ENCODE measurements at places on chromosomes 4 and X.
A peak's percentile ranks its signal among the peaks of the same experiment; 100 is the strongest.

GRCh38 chr4:127622621-127622920, 10.2 kb upstream of the INTU start:
- DNase-seq: no peak

DNA sequence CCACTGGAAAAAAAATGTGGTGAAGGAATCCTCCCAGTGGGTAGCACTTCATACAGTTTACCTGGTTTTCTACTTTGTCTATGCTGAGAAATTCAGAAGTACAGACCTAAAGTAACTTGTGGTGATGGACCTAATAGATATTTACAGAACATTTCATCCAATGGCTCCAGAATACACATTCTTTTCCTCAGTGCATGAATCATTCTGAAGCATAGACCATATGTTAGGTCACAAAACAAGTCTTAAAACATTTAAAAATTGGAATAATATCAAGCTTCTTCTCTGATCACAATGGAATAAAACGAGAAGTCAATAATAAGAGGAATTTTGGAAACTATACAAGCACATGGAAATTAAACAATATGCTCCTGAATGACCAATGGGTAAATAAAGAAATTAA, 450.1 kb upstream of the INTU start:
- no peak for DNase-seq

DNA sequence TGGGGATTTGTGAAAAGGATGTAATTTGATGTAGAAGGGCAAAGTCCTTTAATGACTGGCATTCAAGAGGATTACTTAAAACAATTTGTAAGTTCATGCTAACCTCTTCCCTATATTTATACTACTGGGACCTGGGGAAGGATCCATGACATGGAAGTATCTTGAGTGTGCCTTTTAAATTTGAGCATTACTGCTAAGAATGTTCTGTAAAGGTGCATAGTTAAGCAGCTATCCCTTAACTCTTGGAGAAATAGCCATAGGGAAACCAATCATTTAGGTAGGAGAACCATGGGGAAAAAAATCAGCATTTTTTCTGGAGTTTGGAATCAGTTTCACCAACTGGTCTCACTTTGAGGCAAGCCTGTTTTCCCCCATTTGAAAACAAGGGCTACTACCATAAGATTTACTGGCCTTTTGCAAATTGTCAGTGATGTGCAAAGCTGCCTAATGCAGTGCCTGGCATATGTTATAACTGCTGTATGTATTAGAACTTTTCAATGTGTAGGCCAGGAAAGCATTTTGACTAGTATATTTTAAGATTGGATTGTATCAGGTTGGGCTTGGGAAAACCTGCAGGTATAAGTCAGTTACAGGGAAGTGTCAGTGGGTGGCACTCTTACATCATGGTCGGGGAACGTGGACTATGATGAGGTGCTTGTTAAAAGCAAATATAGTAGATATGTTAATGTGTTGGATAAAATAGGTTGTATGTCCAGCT, 72.1 kb downstream of the PRSS12 start:
- DNase-seq: no peak

GRCh38 chr4:183658362-183659028, 490 bp downstream of the RWDD4 start:
- peak; percentile 9 for DNase-seq

GRCh38 chr4:10629394-10629793, 55.2 kb downstream of the CLNK start:
- DNase-seq: no peak

- no peak for DNase-seq
These were observed 9.2 kb upstream of the BGN start for GRCh38 chrX:153485396-153486080.

GRCh38 chrX:40329616-40330015, 231.9 kb upstream of the BCOR start:
- DNase-seq: no peak

GRCh38 chrX:55709735-55710134, 7.8 kb upstream of the RRAGB start:
- no peak for DNase-seq

DNA sequence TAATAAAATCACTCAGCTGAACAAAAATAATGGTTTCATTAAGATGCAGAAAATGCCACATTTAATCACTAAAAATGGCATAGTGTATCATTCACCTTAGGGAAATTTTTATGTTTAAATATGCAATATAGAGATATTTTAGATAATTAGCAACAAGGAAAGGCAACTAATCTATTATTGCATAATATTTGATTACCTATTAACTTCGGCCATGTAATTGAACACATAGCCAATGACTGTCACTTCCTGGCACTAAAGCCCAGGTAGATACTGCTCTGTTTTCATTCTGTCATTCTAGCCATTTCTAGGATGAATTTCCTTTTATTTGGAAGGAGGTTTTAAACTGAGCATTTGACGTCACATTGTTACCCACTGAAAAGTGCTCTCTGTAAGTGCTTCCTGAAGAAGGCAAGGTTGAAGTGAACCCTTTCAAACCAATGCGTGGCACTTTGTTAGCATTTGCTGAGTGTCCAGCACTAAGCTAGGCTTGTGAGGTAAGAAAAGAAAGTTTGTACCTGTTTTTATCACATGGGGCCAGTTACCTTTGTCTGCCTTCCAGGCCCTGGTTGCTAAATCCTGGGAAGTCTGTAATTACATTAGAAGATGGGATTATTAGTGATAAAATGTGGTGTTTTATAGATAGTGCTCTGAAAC, 67.8 kb upstream of the LSM6 start:
- no peak for DNase-seq

- no peak for DNase-seq
These were observed 98.2 kb upstream of the ARSJ start for GRCh38 chr4:114077610-114078009.

Data from T-helper 17 cell (primary cell).